Activated CD4-positive, alpha-beta T cell treated with anti-CD3 and anti-CD28 coated beads, Interleukin-2, Interleukin-4, amounts not matched to agents 100 ng/mL and 50 ng/mL, durations not matched to agents 16 hours and 8 hours (primary cell): ENCODE measurements at places on chromosomes 16 and 17.

DNA sequence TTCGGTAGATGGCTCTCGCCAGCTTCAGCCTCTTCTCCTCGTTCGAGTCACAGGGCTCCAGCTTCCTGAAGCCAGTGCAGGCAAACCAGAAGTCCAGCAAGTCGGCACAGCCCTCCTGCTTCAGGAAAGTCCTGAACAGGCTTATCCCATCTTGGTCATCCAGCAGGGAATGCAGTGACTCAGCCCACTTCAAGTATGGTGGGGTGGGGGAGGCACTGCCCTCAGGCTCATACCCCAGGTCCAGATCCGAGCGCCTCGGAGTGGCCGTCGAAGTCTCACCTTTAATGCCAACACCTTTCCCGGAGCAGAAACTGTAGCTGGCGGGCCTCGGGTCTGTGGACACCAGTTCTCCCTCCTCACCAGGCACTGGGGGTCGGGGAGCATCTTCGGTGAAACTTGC is 5.9 kb downstream of the AXIN1 start:
- no peak for DNase-seq

GRCh38 chr17:57277923-57278604 is 21.7 kb downstream of the MSI2 start:
- DNase-seq: no peak

DNA sequence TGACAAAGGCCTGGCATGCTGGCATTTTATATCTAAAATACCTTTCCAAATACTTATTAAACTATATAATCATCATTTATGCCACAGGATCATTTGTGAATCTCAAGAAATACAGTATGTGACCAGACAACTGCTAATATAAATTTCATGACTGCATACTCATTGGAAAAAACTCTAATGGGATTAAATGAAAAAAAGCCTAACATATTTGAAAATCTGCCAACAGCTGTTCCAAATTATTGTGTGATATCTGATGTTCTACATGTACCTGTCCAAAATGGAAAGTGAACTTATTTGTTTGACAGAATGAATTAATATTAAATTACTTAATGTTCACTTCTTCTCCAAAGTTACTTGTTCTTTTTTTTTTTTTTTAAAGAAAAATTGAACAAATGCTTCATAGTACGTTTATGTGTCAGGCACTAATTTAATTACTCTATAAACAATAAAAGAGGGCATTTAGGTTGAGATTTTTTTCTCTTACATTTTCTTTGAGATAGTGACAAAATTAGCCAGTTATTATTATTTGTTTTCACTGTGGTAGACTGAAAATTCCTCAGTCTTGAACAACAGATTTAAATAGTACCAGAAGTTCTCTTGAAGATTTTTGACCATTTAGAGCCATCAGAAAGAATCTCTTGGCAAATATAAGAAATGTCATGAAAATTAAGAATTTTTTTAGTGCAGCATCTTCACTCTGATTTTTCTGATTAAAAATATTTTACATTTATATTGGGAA is 114.0 kb downstream of the FTO start:
- no peak for DNase-seq

DNA sequence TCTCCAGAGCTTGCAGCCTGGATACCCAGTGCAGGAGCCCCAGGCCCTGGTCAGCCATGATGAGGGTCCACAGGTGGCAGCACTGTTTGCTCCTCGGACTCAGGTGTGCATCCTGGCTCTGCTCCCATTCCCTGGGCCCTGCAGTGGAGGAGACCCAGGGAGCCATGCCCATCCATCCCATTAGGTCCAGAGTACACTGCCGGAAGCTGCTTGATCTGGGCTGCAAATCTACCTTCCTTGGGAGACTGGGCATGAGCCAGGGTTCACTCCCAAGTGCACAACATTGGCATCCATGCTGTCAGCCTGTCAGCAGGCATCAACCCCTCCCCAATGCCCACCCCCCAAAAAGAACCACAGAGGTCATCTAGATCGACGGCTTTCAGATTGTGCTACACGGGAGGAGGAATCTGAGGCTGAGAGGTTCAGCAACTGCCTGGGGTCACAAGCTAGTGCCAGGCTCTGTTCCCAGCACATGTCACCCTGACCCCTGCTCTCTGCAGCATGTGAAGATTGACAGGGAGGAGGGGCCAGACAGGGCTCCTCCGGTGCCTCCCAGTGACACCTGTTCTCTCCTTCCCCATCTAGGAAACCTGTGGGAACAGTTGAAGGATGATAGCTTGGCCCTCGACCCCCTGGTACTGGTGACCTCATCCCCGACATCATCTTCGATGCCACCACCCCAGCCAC is 15.7 kb downstream of the UNC119 start:
- DNase-seq: no peak

- no peak for DNase-seq
These were observed 71.9 kb upstream of the AMZ2 start for GRCh38 chr17:68175905-68176304.

- no peak for DNase-seq
These were observed 60.2 kb downstream of the WSB1 start for GRCh38 chr17:27354051-27354490.

- no peak for DNase-seq
These were observed 192.6 kb downstream of the CPPED1 start for GRCh38 chr16:12611006-12611477.

- DNase-seq: no peak
These were observed 372.7 kb upstream of the ZFHX3 start for GRCh38 chr16:73420676-73421075.

DNA sequence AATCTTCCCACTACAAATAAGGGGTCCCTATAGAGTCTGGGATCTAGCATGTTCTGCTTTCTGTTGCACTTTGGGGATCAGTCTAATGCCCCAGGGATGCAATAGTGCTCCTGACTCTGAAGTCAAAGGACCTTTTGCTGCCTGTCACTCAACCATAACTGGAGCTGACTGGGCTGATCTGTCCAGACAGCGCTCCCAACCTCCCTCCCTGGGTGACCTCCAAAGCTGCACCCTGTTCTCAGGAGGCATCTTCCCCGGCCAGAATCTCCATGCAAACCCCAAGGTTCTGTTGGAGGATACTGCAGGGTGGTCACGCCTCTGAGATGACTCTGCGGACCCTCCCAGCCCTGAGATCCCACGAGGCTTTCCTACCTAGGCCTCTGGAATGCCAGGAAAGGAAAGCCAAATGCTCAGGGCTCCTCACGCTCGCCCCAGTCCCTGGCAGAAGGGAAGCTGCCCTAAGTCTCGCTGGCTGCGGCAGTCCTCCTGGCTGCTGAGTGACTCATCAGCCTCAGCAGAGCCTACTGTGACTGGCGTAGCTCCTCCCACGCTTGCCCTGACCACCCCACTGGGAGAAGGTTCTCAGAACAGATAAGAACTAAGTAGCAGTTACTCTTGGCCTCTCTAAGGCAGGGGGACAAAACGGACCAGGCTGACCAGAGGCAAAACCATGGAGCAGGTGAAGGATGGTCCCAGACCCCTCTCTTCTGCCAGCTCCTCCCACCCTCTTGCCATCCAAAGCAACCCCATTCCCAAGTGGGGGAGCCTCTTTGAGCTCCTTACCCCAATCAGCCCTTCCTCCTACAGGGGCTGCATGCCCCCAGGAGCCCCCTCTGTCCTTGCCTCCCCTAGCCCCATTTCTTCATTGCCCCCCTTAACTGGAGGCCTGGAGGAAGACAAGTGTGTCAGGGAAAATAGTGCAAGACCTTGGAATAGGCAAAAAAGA is 124.1 kb upstream of the TNRC6C start:
- peak; percentile 74 for DNase-seq

DNA sequence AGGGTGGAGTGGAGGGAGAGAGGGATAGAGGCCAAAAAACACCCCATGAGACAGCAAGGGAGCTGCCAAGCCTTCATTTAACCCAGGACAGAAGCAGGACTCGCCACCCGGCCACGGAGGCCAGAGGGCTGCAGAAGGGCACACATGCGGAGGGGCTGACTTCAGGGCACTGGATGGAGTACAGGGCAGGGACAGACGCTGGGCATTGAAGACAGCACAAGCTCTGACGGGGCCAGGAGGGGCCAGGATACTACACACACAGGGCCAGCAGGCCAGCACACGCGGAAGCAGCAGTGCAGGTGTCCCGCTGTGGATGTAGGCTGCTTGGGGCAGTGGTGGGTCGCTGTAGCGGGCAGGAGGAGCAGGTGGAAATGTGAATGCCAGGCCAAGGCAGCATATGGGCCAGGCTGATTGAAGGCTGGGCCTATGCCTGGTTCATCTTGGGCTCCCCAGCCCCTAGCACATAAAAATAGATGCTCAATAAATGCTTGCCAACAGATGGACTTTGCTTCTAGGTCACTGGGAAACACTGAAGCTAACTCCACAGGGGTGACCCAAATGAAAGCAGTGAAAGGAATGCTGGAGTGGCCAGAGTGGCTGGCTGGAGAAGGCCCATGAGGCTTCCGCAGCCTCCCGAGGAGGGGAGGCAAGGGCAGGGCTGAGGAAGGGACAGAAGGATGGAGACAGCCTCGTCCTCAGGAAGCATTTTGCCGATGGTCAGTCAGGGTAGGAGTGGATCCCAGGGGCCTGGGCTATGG is 61.6 kb downstream of the GNA13 start:
- no peak for DNase-seq

DNA sequence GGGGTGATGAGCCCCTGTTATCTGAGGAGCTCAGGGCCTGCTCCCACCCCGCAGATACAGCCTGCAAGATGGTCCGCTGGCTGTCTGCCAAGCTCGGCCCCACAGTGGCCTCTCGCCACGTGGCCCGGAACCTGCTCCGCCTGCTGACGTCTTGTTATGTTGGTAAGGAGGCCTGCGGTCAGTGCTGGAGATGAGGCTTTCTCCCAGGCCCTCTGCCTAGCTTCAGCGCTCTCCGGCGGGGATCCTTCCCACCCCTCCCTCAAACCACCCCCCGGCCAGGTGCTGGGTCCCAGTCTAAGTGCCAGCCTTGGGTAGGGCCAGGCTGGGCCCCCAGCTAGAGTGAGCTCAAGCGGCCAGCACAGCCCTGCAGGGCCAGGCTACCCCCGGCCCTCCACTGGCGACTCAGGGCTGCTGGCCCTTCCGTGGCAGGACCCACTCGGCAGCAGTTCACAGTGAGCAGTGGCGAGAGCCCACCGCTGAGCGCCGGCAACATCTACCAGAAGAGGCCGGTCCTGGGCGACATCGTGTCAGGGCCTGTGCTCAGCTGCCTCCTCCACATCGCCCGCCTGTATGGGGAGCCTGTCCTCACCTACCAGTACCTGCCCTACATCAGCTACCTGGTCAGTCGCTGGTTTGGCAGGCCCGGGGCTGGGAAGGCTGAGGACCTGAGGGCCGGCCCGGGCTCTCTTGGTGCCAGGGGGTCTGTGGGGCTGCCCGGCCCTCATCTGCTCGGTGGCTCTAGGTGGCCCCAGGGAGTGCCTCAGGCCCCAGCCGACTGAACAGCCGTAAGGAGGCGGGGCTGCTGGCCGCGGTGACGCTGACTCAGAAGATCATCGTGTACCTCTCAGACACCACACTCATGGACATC is 6.1 kb downstream of the WDR81 start:
- no peak for DNase-seq

DNA sequence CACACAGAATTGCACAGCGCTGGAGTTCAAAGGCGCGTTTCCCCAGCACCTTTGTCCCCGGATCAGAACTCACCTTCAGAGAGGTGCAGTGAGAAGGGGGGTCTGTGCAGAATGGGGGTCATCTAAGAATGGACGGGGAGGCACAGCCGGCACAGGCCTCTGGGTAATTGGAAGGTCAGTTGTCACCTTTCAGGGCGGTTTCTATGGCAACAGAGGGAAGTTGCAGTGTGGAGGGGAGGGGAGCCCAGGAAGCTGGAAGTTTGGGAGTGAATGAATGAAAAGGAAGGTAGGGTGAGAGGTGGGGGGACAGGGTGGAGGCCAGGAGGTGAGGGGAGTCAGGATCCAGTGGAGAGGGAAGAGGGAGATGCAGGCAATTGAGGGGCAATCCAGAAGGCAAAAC is 12.4 kb upstream of the KCNG4 start:
- DNase-seq: no peak

DNA sequence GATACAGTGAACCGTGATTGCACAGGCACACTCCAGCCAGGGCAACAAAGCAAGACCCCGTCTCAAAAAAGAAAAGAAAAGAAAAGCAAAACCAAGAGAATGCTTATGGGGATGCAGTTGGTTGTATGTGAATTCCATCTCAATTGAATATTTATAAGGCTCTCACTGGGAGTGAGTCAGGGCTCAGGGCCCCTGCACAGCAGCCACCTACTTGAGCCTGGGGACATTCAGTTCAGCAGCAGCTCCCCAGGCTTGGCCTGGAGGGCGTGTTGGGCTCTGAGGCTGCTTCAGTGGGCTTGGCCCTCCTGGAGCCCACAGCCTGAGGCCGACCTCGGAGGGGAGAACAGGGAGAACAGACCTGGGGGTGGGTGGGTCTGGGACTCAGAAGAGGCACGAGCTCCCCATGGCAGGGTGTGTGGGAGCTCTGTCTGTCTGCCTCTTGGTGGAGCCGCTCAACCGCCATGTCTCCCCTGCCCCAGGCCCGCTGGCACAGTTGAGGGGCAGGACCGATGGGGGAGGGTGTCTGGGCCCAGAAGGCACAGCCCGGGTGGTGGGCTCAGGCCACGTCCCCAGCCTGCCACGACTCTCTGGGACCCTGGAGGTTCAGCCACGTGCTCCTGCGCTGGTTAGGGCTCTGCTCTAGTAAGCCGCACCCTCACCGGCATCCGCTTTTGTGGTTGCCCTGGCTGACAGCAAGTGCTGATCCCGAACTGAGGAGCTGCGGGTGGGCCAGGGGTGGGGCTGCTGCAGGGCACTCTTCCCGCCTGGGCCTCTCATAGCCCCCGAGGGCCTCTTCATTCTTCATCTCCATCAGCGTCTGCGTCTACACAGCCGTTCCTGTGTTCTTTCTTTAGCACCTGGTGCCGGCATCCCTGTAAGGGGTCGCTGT is 24.8 kb downstream of the ZFPM1 start:
- peak; percentile 24 for DNase-seq

GRCh38 chr16:64742455-64743223 is 379.2 kb downstream of the CDH11 start:
- no peak for DNase-seq

DNA sequence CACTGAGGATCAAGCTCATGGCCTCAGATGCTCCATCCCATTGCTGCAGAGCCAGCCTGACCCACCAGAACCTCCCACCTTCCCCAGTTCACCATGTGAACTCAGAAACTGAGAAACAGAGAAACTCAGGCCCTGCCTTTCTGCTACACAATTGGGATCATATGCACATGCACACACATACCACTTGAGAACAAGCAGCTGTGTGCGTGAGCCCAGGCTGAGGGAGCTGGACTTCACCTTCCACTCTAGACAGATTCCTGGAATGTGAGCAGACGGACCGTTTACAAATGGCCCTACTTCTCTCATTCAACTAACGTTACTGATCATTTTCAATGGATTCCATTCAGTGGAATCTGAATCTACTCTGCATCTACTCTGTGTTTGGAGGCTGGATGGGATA is 1.7 kb upstream of the SPEM2 start:
- no peak for DNase-seq

DNA sequence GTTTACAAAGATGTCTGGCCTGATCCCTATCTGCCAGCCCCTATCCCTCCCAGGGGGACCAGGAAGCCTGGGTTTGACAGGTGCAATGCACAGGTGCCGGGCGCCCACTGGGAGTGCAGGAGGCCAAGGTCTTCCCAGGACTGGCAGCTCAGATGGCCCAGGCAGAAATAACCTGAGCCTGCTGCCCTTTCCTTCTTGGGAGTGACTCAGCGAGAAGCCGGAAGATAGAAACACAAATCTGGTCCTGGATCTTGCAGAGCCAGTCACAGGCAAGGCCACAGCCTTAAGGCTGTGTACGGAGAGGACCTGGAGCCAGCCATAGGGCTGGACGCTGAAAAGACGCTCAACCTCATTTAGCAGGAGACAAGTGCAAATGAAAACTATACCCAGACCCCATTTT is 27.7 kb downstream of the GPR142 start:
- DNase-seq: no peak

GRCh38 chr16:47816511-47816910 is 339.3 kb downstream of the ABCC12 start:
- no peak for DNase-seq

GRCh38 chr17:72592242-72592966 is 471.6 kb downstream of the SOX9 start:
- DNase-seq: peak; percentile 77
